ENCODE measurements at places on chromosomes 3 and 15.

DNA sequence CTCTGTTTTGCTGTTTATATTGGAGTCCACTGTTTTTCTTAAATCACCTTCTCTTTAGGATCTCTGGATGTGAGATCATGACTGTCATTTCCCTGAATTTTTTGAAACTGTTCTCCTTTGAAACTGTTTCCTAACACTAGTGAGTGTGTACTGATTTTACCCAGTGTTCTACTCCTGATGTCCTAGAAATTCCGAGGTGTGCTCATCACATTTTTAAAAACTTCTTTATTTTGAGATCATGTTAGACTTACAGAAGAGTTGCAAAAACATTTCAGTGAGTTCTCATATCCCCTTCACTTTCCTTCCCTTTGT lies 292.6 kb downstream of the NFKBIZ start:
- DNase-seq = no peak

DNA sequence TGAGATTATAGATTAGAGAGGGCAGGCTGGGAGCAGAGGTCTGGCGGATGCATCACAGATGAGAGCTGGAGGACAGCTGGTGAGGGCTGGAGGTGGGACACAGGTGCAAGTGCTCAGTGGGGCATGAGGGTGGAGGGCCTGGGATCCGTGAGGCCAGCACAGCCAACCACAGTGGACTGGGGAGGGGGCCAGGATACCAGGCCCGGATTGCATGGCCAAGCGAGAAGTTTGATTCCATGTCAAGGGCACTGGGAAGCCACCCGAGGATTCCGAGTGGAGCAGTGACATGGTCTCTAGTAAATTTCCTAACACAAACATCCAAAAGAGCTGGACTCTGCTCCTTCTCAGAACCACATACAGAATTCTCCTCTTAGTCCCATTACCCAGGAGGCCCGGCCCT lies 44.0 kb upstream of the SLC41A3 start:
- DNase-seq = no peak

DNA sequence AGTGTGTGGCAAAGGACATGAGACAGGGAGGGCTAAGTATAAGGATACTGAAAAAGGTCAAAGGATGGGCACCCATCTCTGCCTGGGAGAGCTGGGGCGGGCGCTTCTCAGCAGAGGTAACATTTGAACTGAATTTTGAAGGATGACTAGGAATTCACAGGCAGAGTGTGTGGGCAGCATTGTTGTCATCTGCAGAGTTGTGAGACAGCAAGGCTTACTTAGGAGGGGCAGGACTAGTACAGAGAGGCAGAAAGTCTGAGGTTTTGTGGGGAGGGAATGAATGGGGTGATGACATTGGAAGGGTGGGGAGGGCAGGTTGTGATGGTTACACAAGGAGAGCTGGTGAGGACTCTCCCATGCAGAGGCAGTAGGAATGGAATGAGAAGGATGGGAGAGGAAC lies 84.1 kb upstream of the PRR23C start:
- no peak for DNase-seq

DNA sequence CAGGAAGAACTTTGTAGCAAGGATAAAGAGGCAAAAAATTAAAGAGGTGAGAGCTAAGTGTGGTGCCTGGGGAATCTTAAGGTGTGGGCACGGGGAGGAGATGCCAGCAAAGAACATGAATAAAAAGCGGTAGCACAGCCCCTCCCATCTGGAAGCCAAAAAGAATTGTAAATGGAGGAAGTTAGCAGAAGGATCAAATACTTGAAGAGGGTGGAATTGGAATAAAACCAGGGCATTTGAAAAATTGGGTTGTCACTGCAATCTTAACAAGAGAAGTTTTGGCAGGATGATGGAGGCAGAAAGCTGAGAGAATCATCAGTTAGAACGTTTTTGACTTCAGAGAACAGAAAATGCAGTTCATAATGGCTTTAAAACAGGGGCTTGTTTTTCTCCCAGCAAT lies 2.4 kb downstream of the CCR2 start:
- DNase-seq = no peak

DNA sequence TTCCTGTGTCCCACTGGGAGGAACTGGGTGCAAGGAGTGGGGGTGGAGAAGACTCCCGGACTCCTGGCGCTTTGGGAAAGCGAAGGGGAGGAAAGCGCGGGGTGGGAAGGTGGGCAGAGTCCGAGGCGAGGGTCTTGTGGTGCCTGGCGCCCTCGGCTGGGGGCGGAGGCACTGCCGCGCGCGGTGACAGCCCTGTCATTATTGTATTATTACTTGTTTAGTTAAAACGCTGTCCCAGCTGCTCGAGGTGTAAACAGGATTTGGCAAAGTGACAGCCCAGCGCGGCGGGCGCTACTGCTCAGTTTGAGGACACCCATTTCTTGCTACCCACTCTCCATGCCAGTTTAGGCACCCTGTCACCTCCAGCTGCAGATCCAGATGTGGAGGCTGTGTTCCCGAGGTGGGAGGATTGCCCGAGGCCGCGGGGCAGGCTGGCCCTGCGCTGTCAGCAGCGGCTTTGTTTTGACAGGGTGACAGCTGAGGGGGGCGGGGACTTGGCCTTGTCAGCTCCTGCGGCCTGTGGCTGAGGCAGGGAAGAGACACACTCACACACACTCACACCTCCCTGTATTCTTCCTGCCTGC lies 1.0 kb downstream of the KAT2B start:
- DNase-seq = peak; percentile 95

DNA sequence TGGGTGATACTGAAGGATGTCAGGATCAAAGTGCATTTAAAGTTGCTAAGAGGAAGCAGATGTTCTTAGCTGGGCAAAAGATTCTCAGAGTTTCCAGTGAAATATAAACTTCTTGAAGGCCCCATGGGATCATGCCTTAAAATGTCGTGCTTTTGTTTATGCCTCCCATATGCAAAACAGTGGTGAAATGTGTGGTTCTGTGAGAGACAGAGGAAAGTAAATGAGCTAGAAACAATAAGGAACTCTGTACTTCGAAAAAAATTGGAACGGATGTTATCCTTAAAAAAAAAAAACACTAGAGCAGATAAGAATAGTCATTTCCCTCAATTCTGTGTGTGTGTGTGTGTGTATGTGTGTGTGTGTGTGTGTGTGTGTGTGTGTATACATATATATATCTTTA lies 497.0 kb upstream of the TBL1XR1 start:
- DNase-seq = no peak

DNA sequence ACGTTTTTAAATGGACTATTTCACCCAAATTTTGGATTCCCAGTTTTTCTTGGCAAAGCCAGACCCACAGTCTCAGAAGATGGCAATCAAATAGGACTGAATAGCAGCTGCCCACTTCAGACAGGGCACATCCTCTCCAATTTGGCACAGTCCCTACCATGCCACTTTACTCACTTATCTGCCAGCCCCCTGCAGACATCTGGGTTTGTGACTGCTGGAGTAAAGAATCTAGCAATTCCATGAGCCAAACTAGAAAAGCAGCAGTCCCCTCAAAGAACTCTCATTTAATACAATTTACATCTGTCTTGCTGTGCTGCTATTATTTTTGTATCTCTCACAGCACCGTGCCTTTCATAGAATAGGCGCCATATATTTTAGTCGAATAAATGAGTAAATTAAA lies 16.0 kb upstream of the LRRN1 start:
- DNase-seq = no peak

DNA sequence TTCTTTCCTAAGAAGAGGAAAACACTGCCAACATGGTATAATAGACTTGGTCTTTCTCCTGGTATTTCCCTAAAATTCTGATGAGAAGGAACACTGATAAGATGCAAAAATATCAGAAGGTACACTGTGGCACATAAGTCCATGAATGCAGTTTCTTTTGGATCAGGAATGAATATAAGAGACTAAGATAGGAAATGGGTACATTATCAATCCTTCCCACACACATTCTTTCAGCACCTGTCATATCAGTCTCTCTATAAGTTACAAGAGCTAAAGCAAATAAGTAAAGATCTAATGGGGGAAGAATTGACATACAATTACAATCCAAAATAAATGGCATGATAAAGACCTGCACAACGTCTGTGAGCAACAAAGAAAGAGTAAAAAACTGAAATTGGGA lies 1101.0 kb downstream of the ROBO2 start:
- no peak for DNase-seq

GRCh38 chr15:34721802-34722438 lies 32.9 kb downstream of the GJD2 start:
- peak; percentile 24 for DNase-seq

DNA sequence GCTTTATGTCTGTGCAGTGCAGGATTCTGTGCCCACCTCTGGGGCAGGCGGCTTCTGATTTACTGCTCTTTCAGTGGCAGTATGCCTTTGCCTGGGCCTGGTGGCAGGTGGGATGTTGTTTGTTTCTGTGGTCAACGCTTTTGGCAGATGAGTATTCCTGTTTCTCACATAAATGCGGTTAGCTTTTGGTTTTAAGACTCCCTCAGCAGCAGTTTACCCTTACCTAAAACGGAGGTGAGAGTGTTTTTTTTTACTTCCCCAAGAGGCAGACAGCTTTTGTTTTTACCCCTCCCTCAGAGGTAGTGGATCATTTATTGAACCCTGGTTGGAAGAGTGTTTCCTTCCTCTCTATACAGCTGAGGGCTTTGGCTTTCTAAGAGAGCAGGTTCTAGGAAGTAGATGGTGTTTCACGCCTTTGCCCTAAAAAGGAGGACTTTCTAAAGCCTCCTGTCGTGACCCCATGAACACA lies 134.1 kb upstream of the PLSCR5 start:
- peak; percentile 0 for DNase-seq

- peak; percentile 76 for DNase-seq
These were observed 18.2 kb upstream of the PRR23E start for GRCh38 chr3:127174715-127175140.

DNA sequence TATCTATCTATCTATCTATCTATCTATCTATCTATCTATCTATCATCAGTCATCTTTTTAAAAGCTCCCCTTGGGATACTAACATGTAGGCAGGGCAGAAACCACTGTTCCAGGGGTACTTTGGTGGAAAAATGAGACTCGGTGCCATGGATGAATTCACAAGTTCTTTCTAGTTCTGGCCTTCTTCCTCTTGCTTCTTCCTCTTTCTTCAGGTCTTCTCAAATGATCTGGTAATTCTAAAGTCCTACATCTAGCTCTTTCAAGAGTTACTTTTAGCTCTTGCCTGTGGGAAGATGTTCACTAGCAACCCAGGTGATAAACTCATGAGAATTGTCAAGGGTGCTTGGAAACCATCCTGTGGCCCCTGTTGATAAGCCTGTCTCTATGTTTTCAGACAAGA lies 168.5 kb upstream of the TBC1D5 start:
- no peak for DNase-seq
